ENCODE measurements at places on chromosomes 4 and X.
A peak's percentile ranks its signal among the peaks of the same experiment; 100 is the strongest.

GRCh38 chr4:61027939-61028338 is 172.2 kb upstream of the ADGRL3 start:
- DNase-seq, result no peak

GRCh38 chr4:82500435-82501153 is 61.2 kb downstream of the TMEM150C start:
- no peak for DNase-seq

DNA sequence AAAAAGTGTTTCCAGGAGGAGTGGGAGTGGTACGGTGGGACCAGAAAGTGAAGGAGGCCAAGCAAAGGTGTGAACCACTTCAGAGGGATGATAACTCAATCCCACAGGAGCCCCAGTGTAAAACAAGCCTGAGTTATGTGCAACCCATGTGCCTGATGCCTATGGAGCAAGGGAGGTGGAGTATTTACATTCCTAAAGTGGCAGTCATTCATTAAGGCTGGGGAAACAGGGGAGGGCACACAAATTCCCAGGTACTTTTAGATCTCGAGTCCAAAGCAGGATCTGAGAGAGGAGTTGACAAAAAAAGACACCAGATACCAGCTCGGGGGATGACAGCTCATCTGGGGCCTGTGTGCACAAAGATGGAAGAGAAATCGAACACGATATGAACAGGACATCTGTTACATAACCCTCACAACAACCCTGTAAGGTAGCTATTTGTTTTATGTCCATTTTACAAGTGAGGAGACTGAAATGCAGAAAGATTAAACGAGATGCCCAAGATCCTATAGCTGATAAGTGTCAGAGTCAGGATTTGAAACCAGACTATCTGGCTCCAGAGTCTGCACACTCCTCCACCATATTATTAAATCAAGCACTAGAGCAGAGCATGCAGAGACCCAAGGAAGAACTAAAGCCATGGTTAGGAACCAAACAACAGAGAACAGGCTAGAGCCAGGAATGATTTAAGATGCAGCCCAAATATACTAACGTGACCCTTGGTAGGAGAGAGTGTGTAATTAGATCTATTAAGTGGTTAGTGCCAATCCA is 91.9 kb upstream of the MAPK10 start:
- DNase-seq, result no peak

GRCh38 chr4:99329876-99330275 is 8.7 kb upstream of the ADH1B start:
- DNase-seq, result no peak

GRCh38 chr4:55358668-55359067 is 12.6 kb downstream of the SRD5A3 start:
- DNase-seq, result no peak

DNA sequence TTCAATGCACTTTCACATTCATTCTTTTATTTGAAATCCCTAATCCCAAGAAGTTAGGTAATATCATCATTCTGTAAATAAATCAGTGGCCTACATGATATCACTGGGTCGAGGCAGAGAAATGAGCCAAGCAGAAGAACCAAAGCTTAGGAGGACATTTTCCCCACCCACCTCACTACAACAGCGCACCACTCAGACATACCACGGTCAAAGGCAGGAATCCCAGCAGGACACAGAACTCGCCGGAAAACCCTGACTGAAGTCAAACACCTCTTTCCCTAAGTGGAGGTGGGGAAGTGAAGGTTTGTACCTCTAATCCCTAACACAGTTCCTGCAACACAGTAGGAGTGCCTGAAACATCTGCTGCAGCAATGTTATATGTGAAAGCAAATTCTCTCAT is 21.5 kb downstream of the RELL1 start:
- DNase-seq, result no peak

DNA sequence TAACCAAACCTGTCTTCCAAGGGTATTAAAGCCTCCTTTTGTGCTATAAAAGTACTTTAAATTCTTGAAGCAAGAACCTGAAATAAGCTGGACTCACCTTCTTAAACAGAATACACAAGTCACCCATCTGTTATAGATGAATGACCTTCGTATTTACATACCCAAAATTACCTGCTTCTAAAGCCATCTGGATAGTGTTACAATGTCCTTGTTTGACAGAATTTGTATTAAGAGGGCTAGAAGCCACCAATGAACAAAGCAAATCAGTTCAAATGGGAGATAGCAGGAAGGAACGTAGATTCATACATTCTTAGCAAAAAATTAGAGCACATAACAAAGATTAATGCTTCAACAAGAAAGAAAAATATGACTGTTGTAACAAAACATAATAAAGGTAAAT is 33.7 kb upstream of the CCSER1 start:
- no peak for DNase-seq

- no peak for DNase-seq
Observed at GRCh38 chrX:124269881-124270280, 62.6 kb upstream of the TEX13D start.

DNA sequence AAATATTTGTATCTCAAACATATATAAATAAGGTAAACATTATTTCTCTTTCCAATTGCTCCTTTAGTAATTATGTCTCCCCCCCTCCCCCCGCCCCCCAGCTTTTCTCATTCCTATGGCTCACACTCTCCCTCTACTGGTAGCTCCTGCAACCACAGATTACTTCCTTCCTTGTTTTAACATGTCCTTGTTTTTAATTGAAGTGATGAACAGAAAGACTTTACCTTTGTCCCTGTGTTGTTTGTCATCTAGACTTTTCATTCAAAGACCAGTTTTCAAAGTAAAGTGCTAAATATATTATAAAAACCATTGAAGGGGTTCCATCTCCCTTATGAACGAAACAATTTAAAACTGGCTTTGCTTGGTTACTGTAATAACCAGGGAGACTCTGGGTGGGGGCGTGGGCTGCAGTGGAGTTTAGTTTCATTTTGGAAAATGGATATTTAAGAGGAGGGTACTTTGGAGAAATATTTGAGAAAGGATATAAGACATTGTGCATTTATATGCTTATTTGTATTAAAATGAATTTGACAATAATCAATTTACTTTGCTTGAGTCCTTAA is 352.9 kb downstream of the RAPGEF2 start:
- peak; percentile 26 for DNase-seq

- no peak for DNase-seq
Observed at GRCh38 chr4:3122081-3122563, 47.6 kb downstream of the HTT start.

DNA sequence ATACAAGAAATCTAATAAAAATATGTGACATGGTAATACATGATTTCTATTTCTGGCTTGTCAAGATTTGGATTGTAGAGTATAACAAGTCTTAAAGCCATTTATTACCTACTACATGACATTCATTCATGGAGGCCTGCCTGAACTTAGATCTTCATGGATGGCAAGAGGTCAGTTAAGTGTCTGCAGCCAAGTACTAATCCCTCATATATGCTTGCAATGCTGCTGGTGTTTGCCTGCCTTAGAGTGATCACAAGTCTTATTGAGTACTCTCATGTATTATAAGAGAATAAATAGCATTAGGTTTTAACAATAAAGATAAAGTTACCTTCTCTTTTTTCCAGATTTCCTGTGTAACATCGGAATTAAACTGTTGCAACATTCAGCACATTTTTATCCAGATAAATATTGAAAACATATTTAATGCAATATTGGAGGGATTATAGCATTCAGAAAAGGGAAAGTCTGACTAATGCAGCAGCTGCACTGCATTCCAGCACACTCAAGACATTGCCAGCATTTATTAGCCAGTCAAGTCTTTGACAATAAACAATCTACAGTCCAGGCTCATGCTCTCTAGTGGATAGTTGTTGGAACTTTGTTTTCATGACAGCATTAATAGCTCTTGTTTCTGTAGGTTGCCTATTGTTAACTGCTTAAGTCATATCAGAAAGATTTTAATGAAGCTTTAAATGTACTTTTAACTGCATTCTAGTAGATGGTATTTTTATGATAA is 737.1 kb downstream of the FAT4 start:
- DNase-seq, result no peak

DNA sequence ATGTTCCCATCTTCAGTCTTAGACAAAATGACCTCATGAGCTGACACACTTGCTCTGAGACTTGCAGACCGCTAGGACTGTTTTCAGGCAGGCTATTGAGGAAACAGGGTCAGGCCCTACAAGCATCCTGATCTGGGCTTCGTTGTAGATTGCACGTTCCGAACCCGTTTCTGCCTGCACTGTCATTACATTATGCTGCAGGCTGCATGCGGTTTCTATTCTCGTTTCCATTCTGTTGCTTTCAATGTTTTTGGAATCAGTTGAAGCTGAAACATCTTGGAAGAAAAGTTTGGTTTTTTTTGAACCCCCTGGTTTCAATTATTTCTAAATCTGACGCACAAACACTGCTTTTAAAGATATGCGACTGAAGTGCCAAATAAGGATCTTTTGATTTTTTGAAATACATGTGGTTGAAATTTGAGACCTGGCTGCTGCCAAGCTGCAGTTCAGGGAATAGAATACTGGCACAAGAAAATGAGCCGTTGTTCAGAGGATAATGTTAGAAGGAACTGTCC is 716.1 kb upstream of the INTU start:
- DNase-seq, result no peak

GRCh38 chr4:101282076-101282844 is 65.1 kb downstream of the PPP3CA start:
- DNase-seq, result peak; percentile 75

DNA sequence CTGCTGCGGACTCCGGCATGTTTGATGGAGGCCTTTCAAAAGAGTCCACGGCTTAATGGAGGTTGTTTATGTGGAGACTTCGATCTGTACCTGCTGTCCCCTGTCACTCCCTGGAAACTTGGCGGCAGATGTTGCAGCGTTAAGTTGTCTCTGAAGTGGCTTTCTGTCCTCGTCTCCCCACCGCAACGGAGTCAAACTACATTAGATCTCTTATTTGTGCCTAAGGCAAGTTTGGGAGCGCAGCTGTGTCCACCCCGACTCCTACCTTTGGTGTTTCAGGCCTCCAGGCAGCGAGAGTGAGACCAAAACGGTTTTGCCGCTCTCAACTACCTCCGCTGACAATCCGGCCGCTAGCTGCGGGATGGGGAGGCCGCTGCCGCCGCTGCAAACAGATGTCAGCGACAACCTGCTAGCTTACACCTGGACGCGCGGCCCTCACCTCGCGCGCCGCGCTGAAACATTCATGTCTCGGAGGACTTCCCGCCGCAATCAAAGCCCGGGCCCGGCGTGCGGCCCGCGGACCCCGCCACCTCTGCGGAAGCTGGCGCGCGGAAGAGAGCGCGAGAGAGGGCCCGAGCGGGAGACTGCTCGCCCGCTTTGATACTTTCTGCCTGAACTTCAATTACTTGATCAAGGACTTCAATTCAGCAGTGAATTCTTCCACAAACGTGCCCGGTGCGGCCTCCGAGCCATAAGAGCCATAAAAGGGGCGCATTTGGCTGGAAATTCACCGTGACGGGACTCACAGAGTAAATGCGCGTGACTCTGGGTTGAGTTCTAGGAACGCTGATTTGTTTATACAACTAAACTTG is 108.4 kb downstream of the ANTXR2 start:
- DNase-seq, result no peak

DNA sequence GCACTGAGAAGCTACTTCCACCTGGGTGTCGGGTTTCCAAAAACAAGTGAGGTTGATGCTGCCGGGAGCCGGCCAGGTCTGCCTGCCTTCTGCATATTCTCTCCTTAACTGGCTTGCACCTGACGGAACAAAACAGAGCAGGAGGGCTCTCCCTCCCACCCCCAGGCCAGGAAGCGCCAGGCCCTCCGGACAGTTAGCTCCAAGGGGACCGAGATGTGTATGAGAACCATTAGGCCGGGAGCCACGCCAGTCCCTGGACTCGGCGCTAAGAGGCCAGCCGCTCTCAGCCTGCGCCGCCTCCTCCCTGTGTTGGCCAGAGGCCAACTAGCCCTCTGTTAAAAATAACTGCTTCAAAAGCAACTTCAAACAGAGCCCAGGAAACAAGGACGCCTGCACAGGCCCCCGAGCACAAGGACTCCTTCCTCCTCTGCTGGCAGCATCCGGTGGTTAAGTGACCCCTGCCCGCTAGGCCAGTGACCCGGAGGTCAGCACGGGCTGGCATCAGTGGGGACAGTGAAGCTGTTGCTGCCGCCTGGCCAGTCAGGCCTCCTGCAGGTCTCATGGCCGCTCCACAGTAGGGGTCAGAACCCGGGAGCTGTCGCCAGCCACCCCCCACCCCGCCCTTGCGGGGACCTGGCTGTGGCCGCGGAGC is 107.9 kb downstream of the ABLIM2 start:
- DNase-seq, result no peak

DNA sequence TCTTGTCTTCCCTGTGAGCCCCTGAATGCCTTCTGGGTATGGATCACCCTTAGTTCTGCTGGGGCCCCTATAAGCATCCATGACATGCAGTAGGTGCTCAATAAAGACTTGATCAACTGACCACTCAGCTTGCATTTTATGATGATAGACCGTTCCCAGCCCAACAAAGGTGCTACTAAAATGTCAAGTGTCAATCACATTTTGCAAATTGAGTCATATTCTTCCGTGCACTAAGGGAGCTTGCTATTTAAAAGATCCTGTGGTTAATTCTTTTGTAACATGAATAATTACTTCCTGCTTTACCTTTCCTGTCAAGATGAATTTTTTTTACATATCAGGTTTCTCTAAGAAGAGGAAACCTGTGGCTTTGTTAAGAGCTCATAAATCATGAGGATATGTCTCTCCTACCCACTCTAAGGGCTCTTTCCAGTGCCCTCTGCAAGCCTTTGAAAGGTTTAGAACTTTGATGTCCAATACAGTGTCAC is 47.6 kb downstream of the SH3KBP1 start:
- peak; percentile 28 for DNase-seq

GRCh38 chr4:101941816-101942358 is 151.4 kb downstream of the BANK1 start:
- no peak for DNase-seq

- no peak for DNase-seq
Observed at GRCh38 chrX:146278381-146278780, 460.8 kb downstream of the SLITRK2 start.

Data from activated CD8-positive, alpha-beta T cell treated with anti-CD3 and anti-CD28 coated beads for 36 hours (primary cell).